ENCODE measurements at places on chromosomes 6 and 20. TPM values are rescaled to one million over a fixed set of nuclear protein-coding genes. Genes with fewer than 3 reads are reported as not detected.

TREM1 gene
- total RNA-seq: not detected

TXLNB gene
- 0.36 TPM for total RNA-seq

MRPS10 gene
- 63.4 TPM for total RNA-seq

AP5S1 gene
- 20.4 TPM for total RNA-seq

KHDC1L gene
- not detected for total RNA-seq

FGD2 gene
- total RNA-seq: not detected

ARG1 gene
- total RNA-seq: not detected

CALHM4 gene
- total RNA-seq: not detected

PAK5 gene
- not detected for total RNA-seq

HCRTR2 gene
- not detected for total RNA-seq

SLC22A2 gene
- total RNA-seq: not detected

ZKSCAN8 gene
- 16.4 TPM for total RNA-seq

MCM9 gene
- total RNA-seq: 11.2 TPM

EPHA7 gene
- total RNA-seq: 1.5 TPM

RBM24 gene
- 1.9 TPM for total RNA-seq

DYNLT2 gene
- total RNA-seq: 2.0 TPM

TSHZ2 gene
- 6.9 TPM for total RNA-seq

SFTA2 gene
- not detected for total RNA-seq

FAM217A gene
- not detected for total RNA-seq
